ENCODE measurements at places on chromosomes 1 and 21.

DNA sequence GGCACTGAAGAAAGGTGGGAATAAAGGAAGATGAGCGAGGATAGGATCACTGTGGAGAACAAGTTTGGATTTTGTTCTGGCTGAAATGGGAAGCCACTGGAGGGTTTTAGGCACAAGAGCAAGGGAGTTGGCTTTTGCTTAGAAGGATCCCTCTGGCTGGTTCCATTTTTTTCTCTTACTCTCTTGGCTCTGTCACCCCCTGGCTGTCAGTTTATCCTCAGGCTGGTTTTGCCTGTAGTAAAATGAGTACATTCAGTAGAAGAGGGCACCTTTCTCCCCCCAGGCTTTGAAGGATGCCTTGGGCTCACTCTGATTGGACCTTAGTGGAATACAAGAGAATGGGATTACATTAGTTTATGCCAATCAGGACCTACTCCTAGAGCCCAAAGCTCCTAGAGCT lies 17.1 kb downstream of the CACHD1 start:
- no peak for DNase-seq

GRCh38 chr1:159163614-159164228 lies 7.7 kb upstream of the CADM3 start:
- DNase-seq, result no peak

DNA sequence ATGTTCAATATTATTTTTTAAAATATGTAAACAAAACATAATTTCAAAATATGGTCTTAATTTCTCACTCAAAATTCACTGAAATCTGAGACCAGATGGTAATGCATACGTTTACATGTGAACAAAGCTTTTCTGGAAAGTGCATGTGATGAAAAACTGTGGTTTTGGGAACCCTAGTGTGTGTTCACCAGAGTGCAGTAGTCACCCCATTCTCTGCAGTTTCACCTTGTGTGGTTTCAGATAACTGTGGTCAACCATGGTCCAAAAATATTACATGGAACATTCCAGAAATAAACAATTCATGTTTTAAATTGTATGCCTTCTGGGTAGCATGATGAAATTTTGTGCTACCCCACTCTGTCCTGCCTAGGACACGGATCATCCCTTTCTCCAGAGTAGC lies 2021.9 kb downstream of the MRPL39 start:
- DNase-seq, result no peak

DNA sequence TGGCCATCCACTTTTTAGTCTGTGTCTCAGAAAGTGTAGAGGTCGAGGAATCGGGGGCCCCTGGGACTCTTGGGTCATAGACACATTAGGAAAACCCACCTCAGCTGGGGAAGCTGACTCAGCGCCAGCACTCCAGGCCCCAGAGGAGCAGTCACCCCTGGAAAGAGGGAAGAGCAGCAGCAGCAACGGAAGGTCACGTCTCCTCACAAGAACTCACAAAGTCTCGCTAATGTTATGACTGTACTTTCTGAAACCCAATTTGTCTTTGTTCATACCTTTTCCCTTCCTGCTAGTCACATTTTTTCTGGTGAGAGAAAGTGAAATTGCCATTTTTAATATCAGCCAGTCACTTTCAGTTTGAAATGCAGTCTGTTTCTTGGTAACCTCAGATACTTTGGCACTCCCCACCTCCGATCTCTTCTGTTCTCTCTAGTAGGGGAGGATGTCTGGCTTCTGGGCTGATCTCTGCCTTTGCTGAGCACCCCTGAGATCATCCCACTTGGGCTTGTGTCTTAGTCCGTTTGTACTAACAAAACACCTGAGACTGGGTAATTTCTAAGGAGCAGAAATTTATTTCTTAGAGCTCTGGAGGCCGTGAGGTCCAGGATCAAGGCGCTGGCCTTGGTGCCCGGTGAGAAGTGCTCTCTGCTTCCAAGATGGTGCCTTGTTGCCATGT lies 6.0 kb upstream of the NLRP3 start:
- DNase-seq, result no peak

- DNase-seq, result no peak
These were observed 199.3 kb upstream of the GRIK3 start for GRCh38 chr1:37233606-37234005.

GRCh38 chr1:91876040-91876470 lies 9.9 kb downstream of the TGFBR3 start:
- no peak for DNase-seq

DNA sequence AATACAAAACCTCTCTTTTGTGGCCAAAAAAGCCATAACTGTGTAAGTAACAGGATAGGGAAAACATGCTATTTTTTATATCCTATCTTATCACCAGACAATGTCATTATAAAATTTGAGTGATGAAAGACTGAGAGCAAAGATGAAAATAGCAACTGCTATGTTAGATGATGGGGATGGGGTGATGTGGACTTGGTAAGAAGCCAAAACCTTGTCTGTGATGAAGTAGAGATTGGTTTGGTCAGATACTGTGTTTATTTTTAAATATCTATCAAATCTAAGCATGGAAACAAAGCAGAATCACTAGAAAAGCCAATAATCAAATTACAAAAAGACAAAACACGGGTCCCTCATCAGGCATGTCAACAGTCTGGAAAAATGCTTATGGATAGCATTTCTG lies 631.1 kb upstream of the NR5A2 start:
- DNase-seq, result no peak

DNA sequence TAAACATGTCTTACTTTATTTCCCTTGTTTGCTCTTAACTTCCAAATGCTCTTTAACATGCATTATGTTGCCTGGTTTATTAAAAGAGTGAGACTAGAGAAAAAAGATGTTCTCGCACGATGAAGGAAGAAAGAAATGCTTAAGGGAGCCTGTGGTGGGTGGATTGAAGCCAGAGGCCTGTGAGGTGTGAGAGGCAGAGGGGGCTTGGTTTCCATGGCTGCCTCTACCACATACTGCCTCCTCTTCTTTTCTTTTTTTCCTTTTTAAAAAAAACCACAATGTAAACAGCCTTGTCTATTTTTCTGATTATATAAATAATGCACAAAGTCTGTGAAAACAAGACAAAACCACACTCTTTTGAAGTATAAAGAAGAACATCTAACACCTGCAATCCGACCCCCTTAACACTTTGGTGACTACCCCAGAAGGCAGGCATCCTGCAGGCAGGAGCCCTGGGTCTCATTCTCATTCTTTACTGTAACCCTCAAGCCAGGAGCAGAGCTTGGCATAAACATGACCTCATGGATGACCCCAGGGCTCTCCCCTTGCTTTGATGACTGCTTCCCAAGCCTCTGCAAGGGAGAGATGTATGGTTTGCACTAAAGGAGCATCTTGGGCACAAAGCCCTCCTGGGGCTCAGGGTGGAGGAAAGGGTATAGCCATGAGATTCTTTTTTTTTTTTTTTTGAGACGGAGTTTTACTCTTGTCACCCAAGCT lies 10.1 kb upstream of the PARP1 start:
- no peak for DNase-seq

GRCh38 chr1:14098294-14098913 lies 398.4 kb downstream of the PRDM2 start:
- DNase-seq, result peak; percentile 33

DNA sequence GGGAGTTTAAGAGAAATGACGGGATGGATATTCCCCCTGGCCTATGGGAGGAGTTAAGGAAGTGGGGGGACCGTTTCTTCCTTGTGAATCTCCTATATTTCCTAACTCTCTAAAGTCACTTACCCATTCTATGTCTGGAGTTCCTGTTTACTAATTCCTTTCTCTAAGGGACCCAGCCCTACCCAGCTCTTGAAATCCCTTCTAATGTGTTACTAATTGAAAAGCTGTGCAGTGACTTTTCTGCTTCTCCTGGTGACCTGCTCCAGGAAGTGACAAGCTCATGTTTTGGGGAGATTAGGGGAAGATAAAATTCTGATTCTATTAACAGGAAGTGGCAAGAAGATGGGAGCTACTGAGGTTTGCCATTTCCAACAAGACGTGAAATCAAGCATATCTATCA lies 4.0 kb upstream of the SAMSN1 start:
- DNase-seq, result no peak

GRCh38 chr1:17419626-17420328 lies 19.7 kb downstream of the RCC2 start:
- DNase-seq, result peak; percentile 9

DNA sequence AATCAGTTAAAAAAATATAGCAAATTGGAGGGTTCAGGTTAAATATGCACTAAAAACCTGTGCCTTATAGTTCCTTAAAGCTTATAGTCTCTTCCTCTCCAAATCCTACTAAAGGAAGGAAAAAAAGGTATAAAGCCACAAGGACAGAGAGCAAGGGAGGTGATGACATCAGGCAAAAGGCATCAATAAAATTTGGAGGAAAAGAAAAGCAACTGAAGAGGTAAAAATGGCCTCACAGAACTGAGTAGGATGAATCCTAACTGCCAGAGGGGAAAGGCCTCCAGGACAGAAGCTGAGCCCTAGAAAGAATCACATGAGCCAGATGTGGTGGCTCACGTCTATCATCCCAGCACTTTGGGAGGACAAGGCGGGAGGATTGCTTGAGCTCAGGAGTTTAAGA lies 8.1 kb downstream of the CCSAP start:
- no peak for DNase-seq

DNA sequence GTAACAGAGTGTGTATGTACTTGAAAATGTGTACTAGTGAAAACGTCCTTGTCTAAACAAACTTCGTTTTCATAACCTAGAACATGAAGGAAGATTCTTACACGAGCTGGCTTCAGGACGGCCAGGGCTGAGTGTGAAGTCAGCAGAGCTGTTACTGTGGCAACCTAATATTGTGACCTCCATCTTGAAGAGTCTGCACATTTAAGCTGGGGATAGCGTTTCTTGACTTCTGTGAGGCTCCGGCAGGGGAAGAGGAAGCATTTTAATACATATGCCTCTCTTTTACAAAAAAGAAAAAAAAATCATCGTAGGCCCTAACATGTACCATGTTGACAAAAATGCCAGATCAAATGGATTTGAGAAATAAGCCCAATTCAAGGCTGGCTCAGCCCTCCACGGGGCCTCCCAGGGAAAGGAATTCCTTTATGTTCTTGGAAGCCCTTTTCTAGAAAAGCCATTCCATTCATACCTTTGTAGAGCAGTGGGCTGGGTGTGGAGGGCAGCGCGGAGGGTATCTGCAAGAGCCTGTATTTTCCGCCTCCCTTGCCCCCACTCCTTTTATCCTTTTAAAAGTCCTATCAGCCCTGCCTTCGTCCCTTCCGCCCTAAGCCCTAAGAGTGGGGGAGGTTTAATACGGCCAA lies 51.1 kb downstream of the SIM2 start:
- DNase-seq, result no peak

- no peak for DNase-seq
These were observed 10.6 kb downstream of the ADARB1 start for GRCh38 chr21:45084881-45085536.

DNA sequence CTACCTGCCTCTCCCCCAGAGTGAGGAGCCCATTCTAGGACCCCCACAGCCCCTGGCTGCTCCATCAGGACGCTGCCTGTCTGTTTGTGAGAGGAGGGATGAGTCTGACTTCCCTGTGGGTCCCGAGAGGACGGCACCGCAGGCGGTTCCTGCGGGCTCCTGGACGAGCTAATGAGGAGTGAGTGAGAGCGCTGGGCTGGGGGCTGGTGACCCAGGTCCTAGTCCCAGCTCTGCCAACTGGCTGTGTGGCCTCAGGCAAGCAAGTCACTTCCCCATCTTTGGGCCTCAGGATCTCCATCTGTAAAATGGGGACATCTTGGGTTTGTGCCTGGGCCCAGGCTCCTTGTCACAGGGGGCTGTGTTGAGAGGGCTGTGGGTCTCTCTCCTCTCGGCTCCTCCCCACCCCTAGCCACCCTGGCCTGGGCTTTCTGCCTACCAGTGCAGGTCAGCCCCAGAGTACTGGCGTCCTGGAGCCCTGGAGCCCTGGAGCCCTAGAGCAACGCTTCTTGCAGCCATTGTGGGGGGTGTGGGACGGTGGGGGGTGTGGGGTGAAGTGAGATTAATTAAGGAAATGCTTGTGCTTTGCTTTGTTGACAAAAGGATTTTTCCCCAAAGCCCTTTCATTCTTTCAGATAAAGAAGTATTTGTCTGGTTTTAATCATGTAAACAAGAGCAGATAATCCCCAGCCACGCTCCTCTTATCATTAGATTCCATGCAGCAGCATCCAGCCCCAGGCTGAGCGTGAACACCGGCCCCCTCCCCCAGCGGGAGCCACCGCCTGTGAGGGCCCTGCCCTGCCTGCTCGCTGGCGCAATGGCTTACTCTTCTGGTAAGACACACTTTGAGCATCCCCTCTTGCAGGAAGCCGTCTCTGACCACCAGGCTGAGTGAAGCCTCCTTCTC lies 26.8 kb downstream of the SLC1A7 start:
- no peak for DNase-seq

DNA sequence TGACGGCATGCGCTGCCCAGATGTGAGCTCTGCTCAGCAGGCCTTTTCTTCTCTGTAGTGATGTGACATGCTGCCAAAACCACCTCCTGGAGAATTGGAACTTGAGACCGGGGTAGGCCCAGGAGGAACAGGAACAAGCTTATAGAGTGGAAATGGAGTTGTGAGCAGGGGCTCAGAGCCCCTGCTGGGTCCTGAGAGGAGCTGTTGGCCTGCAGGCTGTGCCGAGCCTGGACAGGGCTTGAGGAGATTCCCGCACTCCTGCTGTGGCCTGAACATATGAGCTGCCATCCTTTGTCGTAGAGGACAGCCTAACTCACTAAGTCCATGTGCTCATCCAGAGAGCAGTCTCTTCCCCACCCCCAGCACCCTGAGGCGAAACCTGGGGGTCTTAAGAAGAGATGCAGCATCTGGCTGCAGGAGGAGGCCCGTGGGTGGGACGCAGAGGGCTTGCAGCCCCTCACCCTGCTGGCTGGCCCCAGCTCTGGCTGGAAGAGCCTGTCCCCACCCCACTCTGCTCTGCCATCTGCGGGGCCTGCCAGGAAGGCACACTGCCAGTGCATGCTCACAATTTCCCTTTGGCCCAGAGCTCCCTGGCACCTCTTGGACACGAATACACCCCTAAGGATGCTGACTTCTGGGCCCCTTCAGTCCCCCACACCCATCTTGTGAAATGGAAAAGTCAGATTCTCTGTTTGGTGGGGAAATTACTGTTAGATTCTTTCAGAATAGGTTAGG lies 42.5 kb downstream of the PTPRF start:
- no peak for DNase-seq

DNA sequence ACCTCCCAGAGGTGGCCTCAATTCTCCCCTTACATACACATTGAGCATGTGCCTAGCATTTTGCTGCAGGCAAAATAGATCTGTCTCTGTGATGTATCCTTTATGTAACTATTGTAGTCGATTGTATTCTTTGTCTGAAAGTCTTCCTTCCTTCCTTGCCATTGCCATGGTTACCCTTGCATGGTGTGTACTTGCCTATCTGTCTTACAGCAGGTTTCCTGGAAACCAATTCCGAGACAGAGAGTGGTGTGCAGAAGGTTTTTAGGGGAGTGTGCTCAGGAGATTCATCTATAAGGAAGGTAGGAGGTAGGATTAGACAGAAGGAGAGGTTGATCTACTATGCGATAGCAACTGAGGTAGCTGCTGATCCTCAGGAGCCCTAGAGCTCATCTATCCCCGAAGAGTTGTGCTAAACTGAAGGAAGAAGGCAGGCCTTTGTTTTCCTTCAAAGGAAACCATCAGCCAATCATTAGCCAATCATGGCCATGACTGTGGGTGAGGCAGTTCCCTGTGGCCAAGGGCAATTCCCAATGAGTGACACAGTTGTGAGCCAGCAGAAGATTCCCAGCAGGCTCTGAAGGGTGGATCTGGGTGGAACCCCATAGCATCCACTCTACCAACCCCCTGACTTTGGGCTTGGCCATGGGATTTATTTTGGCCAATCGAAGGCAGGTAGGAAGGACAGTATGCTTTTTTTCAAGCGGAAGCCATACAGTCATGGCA lies 15.0 kb downstream of the CITED4 start:
- no peak for DNase-seq
